ENCODE measurements at places on chromosomes 11 and 22.

DNA sequence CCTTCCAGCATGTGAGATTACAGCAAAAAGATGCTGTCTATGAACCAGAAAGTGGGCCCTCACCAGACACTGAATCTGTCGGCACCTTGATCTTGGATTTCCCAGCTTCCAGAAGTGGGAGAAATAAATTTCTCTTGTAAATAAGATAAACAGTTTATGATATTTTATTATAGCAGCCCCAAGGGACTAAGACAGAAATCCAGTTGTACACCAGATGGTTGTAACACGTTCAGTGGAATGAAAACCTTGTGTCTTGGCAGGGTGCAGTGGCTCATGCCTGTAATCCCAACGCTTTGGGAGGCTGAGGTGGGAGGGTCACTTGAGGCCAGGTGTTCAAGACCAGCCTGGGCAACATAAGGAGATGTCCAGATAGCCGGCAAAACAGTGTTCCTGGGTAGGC is 61.8 kb downstream of the MCHR1 start:
- no peak for DNase-seq

- DNase-seq, result no peak
These were observed 10.2 kb downstream of the PACS1 start for GRCh38 chr11:66080055-66080817.

DNA sequence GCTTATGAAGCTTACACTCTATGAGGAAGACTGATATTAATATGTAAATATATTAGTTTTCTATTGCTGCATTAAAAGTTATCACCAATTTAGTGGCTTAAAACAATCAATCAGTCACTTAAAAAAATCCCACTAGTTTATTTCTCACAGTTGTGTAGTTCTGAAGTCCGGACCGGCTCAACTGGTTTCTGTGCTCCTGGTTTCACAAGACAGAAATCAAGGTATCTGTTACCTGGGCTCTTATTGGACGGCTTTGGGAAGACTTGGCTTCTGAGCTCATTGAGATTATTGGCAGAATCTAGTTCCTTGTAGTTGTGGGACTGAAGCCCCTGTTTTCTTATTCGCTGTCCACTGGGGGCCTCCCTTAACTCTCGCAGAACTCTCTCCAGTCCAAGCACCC is 343.0 kb downstream of the RAB38 start:
- DNase-seq, result no peak

- no peak for DNase-seq
These were observed 539 bp downstream of the EIF4ENIF1 start for GRCh38 chr22:31488988-31489617.

- no peak for DNase-seq
These were observed 538.9 kb downstream of the DLG2 start for GRCh38 chr11:85088286-85088685.

Data from epithelial cell of proximal tubule (primary cell).